DMS 273 treated with DMSO at 0.1 percent for 48 hours (cell line): ENCODE measurements at places on chromosomes 7 and 10.
A peak's percentile ranks its signal among the peaks of the same experiment; 100 is the strongest.

GRCh38 chr7:98354052-98354451 lies 46.8 kb downstream of the BAIAP2L1 start:
- no peak for DNase-seq

DNA sequence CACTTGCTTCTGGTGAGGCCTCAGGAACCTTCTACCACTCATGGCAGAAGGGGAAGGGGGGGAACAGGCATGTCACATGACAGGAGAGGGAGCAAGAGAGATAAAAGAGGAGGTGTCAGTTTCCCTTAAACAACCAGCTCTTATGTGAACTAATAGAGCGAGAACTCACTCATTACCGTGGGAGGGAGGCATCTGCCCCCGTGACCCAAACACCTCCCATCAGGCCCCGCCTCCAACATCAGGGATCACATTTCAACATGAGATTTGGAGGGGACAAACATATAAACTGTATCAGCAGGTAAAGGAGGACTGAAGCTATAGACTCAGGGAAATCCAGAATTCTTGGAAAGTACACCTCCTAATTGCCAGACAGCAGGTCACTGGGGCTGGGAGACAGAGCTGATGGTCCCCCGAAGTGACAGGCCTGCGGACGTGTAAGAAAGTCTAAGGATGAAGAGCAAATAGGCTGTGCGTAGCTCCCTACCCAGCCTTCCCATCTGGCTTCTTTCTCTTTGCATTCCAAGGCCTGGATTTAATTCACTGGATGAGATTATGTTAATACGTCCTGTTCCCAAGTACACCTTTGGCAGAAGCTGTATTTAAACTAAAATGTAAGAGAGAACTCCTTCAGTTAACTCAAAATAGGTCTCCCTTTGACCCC lies 186.7 kb upstream of the LYZL2 start:
- DNase-seq, result no peak

- no peak for DNase-seq
These were observed 1.7 kb downstream of the RAMP3 start for GRCh38 chr7:45159296-45159695.

- no peak for DNase-seq
These were observed 173.4 kb downstream of the IMMP2L start for GRCh38 chr7:111388912-111389311.

GRCh38 chr10:77168161-77168560 lies 469.4 kb downstream of the KCNMA1 start:
- DNase-seq, result no peak

GRCh38 chr10:24556750-24557742 lies 166.6 kb downstream of the ARHGAP21 start:
- DNase-seq, result peak; percentile 3

DNA sequence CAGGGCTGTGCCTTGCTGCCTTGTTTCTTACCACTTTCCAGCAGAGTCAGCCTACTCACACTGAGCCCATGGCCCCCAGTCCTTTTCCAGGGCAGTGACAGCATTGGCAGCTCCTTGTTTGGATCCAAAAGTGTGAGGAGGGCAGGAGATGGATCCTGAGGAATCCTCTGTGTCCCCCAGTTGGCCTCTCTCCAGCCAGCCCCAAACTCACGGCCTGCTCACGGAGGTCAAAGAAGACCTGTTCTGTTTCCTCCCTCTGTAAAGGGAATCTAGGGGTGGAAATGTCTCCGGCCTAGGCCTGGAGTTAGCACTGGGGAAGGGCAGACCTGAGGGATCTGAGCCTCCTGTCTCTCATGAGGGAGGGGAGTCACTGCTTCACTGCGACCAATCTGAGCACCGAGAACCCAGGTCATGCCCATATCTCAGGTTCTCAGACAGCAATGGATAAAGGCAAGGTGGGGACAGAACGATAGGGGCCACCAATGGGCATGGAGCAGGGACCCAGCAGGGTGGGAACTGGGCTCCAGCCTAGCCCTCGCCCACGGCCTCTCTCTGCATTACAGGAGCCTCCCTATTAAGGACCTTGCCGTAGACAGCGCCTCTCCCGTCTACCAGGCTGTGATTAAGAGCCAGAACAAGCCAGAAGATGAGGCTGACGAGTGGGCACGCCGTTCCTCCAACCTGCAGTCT lies 23.2 kb downstream of the LDB3 start:
- no peak for DNase-seq
